ENCODE measurements at places on chromosomes 7 and 10.
A peak's percentile ranks its signal among the peaks of the same experiment; 100 is the strongest.

- no peak for DNase-seq
These were observed 57.5 kb upstream of the CREB5 start for GRCh38 chr7:28354601-28355402.

GRCh38 chr10:130282492-130283218 lies 146.5 kb downstream of the GLRX3 start:
- no peak for DNase-seq

DNA sequence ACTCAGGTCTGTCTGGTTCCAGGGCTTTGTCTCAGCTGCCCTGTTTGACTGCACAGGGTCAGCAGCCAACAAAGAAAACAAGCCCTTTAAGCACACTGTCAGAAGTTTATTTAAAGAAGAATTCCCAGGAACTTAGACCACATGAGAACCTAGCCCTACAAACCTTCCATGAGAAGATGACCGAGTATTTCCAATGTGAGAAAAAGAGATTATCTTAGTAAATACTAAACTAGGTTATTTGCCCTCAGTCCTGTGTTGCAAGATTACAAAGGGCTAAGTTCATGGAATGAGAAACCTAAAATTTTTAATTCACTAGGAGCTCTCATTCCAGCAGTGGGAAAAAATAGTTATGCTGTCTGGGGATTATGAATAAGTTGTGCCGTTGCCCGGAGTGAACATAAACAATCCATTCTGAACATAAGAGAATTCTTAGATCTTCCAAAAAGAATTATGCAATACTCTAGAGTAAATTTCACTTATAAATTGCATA lies 46.7 kb downstream of the NOC3L start:
- DNase-seq, result no peak

- no peak for DNase-seq
These were observed 21.5 kb upstream of the CYP26C1 start for GRCh38 chr10:93039110-93039509.

DNA sequence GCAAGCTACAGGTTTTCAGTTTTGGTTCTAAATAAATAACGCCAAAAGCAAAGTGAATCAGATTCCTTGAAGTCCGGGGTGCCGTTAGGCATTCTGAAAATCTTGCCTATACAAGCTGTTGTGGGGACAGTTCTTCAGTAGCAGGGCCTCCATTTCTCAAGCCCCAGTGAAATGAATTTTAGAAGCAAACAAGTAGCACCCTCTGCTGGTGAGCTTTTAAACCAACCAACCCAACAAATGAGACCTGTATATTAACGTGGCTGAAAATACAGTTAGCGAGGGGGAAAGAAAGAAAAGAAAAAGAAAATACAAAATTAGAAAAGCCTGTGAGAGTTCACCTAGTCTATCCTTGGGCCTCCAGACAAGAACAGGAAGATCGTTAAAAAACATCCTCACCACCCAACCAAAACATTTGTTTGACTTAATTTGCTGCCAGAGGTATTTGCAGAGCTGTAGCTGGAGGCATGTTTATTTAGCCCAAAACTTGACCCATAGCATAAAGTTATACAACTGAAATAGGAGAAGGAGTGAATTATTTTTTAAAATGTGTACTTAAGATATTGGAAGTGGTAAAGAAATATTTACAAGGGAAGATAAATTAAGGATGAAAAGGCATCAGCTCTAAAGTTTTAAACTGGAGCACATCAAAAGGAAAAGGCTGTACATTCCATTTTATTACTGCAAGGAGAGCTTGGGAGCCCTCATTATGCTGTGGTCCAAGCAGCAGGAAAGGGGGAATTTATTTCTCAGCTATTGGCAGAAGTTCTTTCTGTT lies 98.9 kb downstream of the DYNC1I1 start:
- no peak for DNase-seq

DNA sequence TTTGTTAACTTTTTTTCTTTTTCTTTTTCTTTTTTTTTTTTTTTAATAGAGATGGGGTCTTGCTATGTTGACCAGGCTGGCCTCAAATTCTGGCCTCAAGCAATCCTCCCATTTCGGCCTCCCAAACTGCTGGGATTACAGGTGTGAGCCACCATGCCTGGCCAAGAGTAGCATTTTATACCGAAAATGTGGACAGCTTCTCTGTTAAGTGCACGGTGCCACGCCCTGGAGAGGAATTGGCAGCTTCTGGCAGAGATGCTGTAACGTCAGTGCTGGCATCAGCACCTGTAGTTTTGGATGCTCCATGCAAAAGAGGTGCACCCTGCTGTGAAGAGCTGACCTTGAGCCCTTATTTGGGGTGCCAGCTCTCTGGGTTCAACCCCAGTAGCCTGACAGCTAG lies 18.2 kb downstream of the IL15RA start:
- no peak for DNase-seq

DNA sequence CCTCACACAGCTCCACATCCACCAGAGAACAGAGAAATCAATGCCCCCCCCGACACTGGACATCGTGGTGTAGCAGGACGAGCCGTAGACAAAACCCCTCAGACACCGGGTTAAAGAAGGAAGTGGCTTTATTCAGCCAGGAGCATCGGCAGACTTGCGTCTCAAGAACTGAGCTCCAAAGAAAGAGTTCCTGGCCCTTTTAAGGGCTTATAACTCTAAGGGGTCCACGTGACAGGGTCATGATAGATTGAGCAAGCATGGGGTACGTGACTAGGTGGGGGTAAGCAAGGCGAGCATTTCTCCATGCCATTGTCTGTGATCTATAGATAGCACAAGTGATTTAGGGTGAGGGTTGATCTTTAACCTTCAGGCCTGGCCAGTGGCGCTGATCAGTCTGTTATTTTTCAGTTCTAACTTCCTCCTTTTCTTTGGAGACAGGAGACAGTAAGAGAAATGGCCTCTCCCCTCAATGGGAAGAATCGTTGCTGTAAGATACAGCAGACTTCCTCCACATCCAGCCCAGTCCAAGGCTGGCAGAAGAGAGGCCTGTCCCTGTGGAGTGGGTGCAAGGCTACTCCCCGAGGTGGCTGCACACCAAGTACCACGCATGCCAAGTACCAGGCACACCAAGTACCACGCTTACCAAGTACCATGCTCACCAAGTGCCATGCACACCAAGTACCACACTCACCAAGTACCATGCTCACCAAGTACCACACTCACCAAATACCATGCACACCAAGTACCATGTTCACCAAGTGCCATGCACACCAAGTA lies 19.5 kb upstream of the PPP2R2D start:
- no peak for DNase-seq

GRCh38 chr10:105358911-105359310 lies 717.8 kb downstream of the SORCS3 start:
- DNase-seq, result no peak

DNA sequence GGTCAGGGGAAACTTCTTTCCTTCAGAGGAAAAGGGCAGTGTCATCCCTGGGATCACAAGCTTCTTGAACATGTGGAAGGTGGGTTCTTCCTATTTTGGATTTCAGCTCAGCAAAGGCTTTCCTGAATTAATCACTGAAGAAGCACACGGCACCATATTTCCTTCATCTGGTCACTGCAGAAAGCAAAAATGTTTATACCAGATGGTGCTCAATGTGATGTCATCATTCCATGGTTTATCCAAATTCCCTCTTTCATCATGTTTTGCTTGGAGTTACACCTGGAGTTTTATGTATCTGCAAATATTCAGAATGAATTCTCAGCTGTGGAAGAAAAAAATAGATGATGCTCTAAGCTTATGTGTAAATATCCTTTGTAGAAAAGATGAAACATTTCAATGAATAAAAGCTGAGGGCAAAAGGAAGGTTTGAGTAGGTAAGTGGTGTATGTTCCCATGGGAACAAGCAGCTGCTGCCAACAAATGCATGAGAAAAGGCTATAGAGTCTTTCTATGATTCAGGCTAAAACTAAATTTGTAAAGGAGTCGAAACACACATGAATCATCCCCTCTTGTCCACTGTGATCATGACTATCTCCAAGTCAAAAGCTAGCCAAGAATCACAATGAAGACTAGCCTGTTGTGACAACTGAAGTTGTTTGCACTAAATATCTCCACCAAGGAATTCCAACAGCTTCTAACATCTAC lies 26.9 kb upstream of the BPGM start:
- DNase-seq, result no peak

- DNase-seq, result peak; percentile 69
These were observed 29.7 kb downstream of the TRIM8 start for GRCh38 chr10:102673819-102674511.

- DNase-seq, result no peak
These were observed 44.0 kb downstream of the CCDC7 start for GRCh38 chr10:32489901-32490300.

DNA sequence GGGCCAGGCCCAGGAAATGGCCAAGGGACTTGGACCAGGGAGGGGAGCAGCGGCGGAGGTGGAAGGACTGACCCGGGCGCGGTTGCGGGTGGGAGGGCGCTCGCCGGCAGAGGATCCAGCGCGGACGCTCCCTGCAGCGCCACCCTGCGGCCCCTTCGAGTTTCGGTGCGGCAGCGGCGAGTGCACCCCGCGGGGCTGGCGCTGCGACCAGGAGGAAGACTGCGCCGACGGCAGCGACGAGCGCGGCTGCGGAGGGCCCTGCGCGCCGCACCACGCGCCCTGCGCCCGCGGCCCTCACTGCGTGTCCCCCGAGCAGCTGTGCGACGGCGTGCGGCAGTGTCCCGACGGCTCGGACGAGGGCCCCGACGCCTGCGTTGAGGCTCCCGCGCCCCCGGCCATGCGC lies 16.8 kb upstream of the ZNF467 start:
- DNase-seq, result peak; percentile 76

DNA sequence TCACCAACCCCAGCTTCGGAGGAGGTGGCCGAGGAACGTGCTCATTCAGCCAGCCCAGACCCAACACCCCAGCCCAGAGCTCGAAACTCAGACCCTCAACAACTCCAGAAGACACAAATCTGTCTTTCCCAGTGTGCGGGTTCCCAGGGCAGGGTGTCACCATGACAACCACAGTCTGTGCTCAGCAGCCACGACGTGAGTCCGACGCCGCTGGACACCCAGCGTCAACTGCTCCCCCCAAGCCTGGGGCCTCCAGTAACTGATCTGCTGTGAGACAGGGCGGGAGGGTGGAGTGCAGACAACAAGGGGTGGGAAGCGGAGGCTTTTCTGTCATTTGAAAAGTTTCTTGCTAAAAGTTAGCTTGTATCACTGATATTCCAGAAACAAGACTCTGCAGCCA lies 167.2 kb downstream of the MAD1L1 start:
- no peak for DNase-seq

All from activated naive CD8-positive, alpha-beta T cell treated with anti-CD3 and anti-CD28 coated beads, Interleukin-2, amount 10 ng/mL, durations not matched to agents 7 days and 5 days (primary cell).